Daoy (cell line): ENCODE measurements at places on chromosomes 5 and 9. TPM values are rescaled to one million over a fixed set of nuclear protein-coding genes. Genes with fewer than 3 reads are reported as not detected.

- DNase-seq, result no peak
Measured at GRCh38 chr9:129553277-129553676, 67.6 kb downstream of the C9orf50 start.

GRCh38 chr9:101362450-101362849 lies 22.4 kb downstream of the BAAT start:
- DNase-seq, result no peak

DNA sequence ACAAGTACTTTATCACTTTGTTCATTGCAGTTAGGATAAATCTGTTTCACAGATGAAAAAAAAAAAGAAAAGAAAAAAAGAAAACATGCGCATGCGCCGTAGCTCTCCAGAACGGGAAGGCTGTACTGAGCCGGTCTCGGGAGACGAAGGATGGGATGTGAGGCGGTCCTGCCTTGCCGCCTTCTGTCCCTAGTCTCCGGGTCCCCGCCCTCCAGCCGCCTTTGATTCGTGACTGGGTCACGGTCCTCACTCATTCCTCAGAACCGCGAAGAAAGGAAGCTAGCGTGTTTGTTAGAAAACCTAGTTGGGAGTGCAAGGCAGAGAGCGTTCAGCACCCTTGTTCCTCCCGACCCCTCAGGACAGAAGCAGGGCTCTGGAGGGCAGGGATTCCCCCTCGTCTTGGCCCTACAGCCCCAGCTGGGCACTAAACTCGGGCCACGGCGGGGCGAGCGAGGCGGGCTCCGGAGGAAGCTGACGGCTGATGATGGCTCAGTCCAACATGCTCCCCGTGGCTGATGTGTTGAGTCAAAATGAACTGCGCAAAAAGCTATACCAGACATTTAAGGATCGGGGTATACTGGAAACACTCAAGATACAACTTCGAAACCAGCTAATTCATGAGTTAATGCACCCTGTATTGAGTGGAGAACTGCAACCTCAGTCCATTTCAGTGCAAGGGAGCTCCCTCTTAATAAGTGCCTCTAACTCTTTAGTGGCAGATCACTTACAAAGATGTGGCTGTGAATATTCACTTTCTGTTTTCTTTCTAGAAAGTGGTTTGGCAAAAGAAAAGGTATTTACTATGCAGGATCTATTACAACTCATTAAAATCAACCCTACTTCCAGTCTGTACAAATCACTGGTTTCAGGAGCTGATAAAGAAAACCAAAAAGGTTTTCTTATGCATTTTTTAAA lies 40.0 kb downstream of the CPLANE1 start:
- no peak for DNase-seq

- peak; percentile 53 for DNase-seq
Measured at GRCh38 chr5:43191740-43192557, at the start of gene NIM1K. NIM1K (plus strand) TSS chr5:43192225; CDS start chr5:43245776, 53,551 bp downstream.

- DNase-seq, result no peak
Measured at GRCh38 chr5:105868038-105868780, 1802.5 kb downstream of the EFNA5 start.

DNA sequence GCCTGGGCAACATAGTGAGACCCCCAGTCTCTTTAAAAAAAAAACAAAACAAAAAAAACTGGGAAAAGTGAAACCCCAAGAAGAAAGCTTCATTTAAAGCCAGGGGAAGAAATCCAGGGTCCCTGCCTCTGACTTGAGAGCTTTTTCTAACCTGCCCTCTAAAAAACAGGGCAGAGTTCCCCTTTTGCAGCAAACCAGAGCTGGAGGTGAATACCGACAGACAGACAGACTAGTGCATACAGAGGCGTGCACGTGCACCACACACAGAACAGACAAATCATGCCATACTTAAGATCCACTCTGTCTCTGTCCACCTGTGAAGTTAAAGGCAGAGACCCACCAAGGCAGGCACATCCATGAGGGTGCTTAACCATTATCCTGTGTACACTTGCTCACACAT lies 11.7 kb upstream of the AQP3 start:
- DNase-seq, result no peak

DNA sequence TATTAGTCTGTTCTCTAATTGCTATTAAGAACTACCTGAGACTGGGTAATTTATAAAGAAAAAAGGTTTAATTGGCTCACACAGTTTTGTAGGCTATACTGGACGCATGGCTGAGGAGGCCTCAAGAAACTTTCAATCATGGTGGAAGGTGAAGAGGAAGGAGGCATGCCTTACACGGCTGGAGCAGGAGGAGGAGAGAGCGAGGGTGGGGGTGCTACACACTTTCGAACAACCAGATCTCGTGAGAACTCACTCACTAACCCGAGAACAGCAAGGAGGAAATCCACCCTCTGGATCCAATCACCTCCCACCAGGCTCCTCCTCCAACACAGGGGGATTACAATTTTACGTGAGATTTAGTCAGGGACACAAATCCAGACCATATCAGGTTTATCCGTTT lies 90.0 kb downstream of the RMI1 start:
- no peak for DNase-seq

The GRXCR2 gene
- total RNA-seq, result not detected in 2 replicates

The SLC4A9 gene
- not detected in 2 replicates for total RNA-seq

The S1PR3 gene
- 13.1 and 13.7 TPM in 2 replicates for total RNA-seq

The FREM1 gene
- total RNA-seq, result not detected in 2 replicates

The NR4A3 gene
- 0.17 and 0.24 TPM in 2 replicates for total RNA-seq

The RASGEF1C gene
- total RNA-seq, result 0.40 TPM in 1 of 2 replicates, not detected in the other

The TLX3 gene
- total RNA-seq, result 20.1 and 21.9 TPM in 2 replicates
